LHCN-M2 (cell line): ENCODE measurements at places on chromosomes 16 and 17.
A peak's percentile ranks its signal among the peaks of the same experiment; 100 is the strongest.

DNA sequence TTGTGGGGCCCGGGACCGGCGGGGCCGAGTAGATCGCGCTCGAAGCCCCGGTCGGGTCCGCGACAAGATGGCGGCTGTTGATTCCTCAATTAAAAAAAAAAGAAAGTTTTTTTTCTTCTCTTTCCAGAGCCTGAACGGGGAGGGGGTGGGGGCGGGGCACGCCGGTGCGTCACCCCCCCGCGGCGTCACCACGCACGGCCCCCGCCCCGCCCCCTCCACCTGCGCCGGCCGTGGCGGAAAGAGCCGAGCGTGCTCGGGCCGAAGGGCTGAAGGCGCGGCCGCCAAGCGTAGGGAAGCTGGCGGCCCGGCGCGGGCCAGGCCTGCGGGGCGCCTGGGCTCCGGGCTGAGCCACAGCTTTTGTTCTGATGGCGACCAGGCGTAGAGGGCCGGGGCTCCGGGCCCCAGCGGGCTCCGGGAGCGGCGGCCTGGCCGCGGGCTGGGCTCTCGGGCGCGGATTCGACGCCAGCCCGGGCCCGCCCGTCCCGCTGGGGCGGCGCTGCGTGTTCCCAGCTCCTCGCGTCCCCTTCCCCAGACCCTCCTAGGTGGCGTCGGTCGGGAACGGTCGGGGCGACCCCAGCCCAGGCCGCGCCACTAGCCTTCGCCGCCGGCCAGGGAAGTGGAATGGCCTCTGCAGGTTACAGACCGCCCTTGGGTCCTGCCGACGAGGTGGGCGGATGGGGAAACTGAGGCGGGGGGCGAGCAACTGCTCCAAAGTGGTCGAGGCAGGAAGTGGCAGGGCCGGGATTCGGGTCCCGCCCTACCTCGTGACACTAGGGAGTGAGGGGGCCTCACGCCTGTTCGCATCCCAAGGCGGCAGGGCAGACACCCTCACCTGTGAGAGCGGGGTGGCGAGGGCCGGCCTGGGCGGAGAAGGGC, at the start of gene CREBBP:
Gene CREBBP, minus strand, starts transcription at position 91 of the 876 bp plus-strand sequence. CDS start 797 bp downstream, outside the sequence.
- DNase-seq = peak; percentile 84

- peak; percentile 57 for DNase-seq
Observed at GRCh38 chr17:5706577-5707210, 122.4 kb upstream of the NLRP1 start.

DNA sequence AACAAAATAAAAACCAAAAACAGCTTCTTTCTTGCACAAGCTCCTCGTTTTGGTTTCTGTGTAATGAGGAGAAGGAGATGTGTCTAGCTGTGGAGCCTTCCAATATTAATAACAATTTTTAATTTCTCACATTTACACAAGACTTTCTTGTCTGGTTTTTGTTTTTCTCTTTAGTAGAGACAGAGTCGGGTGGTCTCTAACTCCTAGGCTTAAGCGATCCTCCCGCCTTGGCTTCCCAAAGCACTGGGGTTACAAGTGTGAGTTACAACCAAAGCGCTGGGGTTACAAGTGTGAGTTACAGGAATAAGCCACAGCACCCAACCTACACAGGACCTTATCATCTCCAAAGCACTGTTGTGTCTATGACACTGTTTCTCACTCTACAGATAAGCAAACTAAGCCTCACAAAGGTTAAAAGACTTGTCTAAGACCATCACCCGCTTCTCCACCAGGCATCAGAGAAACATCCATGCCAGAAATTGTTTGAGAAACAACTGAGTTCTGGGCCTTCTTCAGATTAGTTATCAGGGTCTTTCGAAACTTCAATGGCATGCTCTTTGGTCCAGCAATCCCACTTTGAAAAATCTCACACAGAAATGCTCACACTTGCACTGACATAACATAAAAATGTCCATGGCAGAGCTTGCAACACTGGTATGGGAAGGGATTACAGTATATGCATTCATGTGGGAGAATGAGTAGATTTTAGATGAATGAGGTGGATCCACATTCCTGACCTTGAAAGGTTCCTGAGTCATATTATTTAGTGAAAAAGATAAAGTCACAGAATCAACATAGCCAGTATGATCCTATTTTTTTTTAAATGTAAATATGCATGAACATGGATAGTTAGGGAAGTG, 3.9 kb downstream of the ABAT start:
- DNase-seq = peak; percentile 21

- DNase-seq = no peak
Observed at GRCh38 chr17:444879-445454, 92.4 kb upstream of the RPH3AL start.

- DNase-seq = peak; percentile 73
Observed at GRCh38 chr17:70855401-70856054, 686.2 kb downstream of the KCNJ2 start.

- DNase-seq = no peak
Observed at GRCh38 chr17:6768447-6768846, 7.6 kb upstream of the FBXO39 start.

GRCh38 chr17:45144199-45145034, 3.9 kb upstream of the HEXIM1 start:
- DNase-seq = no peak

GRCh38 chr17:28700830-28701492, 10.7 kb downstream of the PROCA1 start:
- DNase-seq = no peak

DNA sequence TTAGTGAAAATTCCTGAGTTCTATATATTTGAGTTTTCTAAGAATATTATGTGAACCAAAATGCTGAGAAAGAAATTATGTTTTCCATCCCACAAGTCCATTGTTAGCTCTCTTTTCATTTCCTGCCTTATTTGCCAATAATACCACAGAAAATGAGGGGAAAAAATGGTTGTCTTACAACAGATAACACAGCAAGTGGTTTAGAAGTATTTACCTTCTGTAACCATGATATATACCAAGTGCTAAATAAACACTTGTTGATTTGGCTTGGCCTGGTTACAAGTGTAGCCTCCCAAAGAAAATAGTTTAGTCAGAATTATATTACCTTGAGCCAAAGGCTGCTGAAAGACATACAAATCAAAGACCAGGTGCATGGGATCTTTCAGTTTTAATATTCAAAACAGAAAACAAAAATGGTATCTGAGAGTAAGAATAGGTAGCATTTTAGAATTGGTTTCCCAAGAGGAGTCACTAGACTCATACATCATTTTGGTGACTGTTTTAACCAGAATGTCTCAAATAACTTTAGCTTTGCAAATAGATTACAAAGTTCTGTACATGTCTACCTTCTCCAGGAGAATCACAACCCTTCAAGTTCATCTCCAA, 439.8 kb upstream of the DYNLRB2 start:
- no peak for DNase-seq

GRCh38 chr16:30620169-30620568, 10.0 kb upstream of the ZNF689 start:
- no peak for DNase-seq

GRCh38 chr17:66909804-66910373, 54.6 kb upstream of the CACNG4 start:
- no peak for DNase-seq

DNA sequence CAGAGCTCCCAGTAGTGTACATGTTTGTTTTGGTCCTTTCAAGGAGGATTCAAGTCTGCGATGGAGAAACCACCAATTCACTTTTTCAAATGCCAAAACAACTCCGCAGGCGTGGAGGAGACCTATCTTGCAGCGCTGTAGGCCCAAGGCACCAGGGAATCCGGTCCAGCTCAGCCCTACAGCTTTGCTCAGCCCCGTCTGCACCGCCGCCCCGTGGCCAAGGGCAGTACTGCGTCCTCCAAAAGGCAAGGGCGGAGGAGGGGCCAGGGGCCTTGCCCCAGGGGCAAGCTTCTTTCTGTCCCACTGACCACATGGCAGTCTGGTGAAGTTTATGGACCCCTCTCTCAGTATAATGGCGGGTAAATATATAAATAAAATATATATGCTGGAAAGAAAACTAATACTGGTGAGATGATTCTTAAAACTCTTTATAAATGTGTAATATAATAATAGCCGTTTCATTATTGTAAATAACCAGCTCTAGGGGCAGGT, 709 bp upstream of the CD300LG start:
- DNase-seq = peak; percentile 59

DNA sequence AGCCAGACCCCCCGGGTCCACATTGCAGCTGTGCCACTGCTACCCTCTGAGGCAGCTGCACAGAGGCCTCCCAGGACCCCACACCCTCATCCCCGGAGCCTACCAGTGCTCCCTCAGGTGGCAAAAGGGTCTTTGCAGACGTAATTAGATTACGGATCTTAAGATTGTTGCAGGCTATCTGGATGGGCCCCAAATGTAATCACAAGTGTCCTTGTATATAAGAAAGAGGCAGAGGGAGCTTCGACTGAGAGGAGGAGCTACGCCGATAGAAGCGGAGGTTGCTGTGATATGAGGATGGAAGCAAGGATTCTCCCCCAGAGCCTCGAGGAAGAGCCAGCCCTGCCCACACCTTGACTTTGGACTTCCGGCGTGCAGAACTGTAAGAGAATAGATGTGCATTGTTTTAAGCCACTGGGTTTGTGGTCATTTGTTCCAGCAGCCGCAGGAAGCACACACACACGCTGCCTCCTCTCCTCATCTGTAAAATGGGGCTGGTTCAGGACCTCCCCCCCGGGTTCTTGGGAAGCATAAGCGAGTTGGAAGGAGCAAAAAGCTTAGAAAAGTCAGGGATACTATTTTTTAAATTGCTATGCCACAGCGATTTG, 10.5 kb upstream of the RAI1 start:
- DNase-seq = no peak
